ENCODE measurements at places on chromosomes 16 and 17.
A peak's percentile ranks its signal among the peaks of the same experiment; 100 is the strongest.

DNA sequence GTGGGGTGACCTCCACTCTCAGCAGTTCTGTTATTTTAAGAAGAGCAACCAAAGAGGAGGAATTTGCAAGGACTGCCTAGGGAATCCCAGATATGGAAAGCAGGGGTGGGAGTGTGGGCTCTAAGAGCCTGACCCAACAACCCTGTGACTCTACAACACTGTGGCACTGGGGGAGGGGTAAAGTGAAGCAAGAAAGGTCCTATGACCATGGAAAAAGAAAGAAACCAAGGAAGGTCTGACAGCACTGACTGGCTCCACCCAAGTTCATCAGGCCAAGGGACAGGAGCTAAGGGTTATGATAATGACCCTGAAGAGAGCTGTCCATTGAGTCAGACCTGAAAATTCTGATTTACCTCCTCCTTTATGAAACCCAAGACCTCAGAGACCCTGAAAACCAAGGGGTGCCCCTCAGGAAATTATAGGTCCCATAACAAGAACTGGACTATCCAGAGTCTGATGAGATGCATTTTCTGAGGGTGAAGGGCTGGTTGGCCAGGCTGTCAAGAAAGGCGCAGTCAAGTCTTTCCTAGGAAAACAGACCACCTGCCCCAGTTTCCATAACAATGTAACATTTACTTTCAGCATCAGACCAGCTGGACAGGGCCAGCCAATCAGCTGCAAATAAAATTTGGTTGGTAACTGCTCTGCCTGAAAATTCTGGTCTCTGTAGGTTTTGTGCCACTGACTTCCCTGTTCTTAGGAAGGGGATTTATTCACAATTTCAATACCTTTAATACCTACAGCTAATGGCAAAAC is 53.8 kb upstream of the MTMR4 start:
- no peaks in the 10 kb centered on the region for H3K27me3 ChIP-seq
- H3K27ac ChIP-seq = no peak overlapping the region
- no peaks in the 10 kb centered on the region for H3K4me1 ChIP-seq

- H3K36me3 ChIP-seq = peaks cover 5% of the 10 kb centered on the region
- H3K27ac ChIP-seq = peak overlapping the region; percentile 57
These were observed 3.3 kb upstream of the KCTD11 start for GRCh38 chr17:7348478-7349242.

DNA sequence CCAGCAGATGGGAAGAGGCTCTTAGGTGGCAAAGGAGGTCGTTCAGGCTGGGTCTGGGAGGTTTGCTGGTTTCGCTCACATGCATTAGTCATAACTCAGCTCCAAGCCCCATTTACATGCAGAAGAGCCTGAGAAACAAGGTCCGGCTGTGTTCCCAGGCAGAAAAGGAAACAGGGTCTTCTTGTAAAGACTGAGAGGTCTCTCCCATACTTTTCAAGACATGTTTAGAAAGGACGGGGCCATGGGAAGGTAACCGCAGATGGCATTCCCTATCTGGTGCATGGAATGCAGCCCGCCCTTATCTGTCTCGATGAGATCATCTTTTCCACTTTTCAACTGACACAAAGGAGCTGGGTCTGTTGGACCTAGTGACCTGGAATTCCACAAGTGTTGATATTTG is 389.0 kb upstream of the CDH11 start:
- H3K4me3 ChIP-seq = no peak overlapping the region
- no peaks in the 10 kb centered on the region for H3K36me3 ChIP-seq
- H3K27ac ChIP-seq = no peak overlapping the region
- no peaks in the 10 kb centered on the region for H3K4me1 ChIP-seq
- DNase-seq = no peak

- no peak overlapping the region for H3K4me3 ChIP-seq
- H3K36me3 ChIP-seq = no peaks in the 10 kb centered on the region
- no peak overlapping the region for H3K27ac ChIP-seq
- H3K4me1 ChIP-seq = no peaks in the 10 kb centered on the region
These were observed 1597.3 kb downstream of the CDH8 start for GRCh38 chr16:60438894-60439293.

DNA sequence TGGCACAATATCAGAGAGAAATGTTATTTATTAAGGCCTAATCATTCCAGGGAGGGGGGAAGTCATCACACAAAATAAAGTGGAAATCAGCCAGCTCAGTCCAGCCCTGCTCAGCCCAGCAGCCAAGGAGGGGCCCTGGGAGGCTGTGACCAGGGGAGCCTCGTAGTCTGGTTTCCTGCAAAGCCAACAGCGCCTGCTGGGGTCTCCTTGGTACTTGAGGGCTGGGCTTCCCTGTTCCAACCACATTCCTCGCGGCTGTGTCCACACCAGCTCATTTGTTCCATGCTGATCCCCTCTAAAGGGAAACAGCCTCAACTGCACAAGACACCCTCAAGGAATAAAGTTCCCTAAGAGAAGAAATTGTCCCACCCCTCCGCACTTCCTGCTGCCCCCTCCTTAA is 154.0 kb downstream of the TMEM132E start:
- no peaks in the 10 kb centered on the region for H3K36me3 ChIP-seq
- DNase-seq = no peak
- H3K4me3 ChIP-seq = no peak overlapping the region
- no peaks in the 10 kb centered on the region for H3K4me1 ChIP-seq

DNA sequence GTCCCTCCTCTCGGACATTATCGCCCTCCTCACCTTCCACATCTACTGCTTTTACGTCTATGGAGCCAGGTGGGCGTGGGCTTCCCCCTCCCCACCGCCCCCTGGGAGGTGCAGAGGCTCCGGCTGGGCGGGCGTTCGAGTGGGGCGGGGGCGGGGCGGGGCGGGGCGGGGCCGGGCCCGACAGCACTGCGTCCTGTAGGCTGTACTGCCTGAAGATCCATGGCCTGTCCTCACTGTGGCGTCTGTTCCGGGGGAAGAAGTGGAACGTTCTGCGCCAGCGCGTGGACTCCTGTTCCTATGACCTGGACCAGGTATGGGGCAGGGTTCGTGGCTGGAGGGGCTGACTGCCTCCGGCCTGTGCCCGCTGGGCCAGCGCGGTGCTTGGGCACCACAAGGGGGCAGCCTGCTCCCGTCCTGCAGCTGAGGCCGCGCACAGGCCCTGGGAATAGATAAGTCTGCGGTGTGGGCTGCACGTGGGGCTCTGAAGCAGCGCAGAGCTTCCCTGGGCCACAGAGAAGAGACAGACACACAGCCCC is 9.2 kb downstream of the PIGQ start:
- H3K4me1 ChIP-seq = no peaks in the 10 kb centered on the region
- no peaks in the 10 kb centered on the region for H3K36me3 ChIP-seq
- H3K27ac ChIP-seq = no peak overlapping the region
- no peak for DNase-seq
- no peak overlapping the region for H3K4me3 ChIP-seq

GRCh38 chr16:11949527-11949926 is 7.7 kb upstream of the NPIPB2 start:
- H3K27ac ChIP-seq = no peak overlapping the region
- no peaks in the 10 kb centered on the region for H3K36me3 ChIP-seq
- H3K4me3 ChIP-seq = no peak overlapping the region
- no peaks in the 10 kb centered on the region for H3K4me1 ChIP-seq

- no peaks in the 10 kb centered on the region for H3K27me3 ChIP-seq
- H3K27ac ChIP-seq = no peak within 1 kb of the TSS
- DNase-seq = no peak
- H3K4me3 ChIP-seq = no peak within 1 kb of the TSS
These were observed at the start of gene TNFRSF17 for GRCh38 chr16:11964761-11965551. TNFRSF17 (plus strand) TSS chr16:11965210; CDS start chr16:11965325, 115 bp downstream.

- no peak for DNase-seq
- H3K36me3 ChIP-seq = no peaks in the 10 kb centered on the region
- no peak overlapping the region for H3K27ac ChIP-seq
- H3K4me1 ChIP-seq = no peaks in the 10 kb centered on the region
- peaks cover 9% of the 10 kb centered on the region for H3K27me3 ChIP-seq
These were observed 108.8 kb downstream of the AMFR start for GRCh38 chr16:56316545-56316944.

- peaks cover 20% of the 10 kb centered on the region for H3K4me1 ChIP-seq
- no peak overlapping the region for H3K4me3 ChIP-seq
- no peak overlapping the region for H3K27ac ChIP-seq
- no peak for DNase-seq
- peaks cover 21% of the 10 kb centered on the region for H3K36me3 ChIP-seq
- no peaks in the 10 kb centered on the region for H3K27me3 ChIP-seq
These were observed 28.3 kb upstream of the IL17C start for GRCh38 chr16:88610080-88610479.

DNA sequence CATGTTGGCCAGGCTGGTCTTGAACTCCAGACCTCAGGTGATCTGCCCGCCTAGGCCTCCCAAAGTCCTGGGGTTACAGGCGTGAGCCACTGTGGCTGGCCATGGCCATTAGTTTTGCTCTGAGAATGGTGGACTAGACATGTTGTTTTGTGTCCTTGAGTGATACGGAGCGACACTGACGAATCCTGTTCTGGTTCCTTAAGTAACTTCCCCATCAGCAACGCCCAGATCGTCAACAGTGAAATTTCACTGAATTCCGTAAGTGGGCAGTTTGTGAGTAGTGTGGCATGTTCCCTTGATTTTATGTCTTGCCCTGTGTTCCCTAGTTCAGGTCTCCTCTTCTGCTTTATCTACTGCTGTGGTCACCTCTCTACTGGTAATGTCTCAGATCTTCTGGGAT is 67.4 kb downstream of the SNX29 start:
- H3K4me1 ChIP-seq = no peaks in the 10 kb centered on the region
- H3K27me3 ChIP-seq = no peaks in the 10 kb centered on the region
- H3K36me3 ChIP-seq = peaks cover 5% of the 10 kb centered on the region
- no peak overlapping the region for H3K27ac ChIP-seq
- no peak for DNase-seq

GRCh38 chr16:23092801-23093117 is 56.5 kb downstream of the USP31 start:
- H3K36me3 ChIP-seq = peaks cover 27% of the 10 kb centered on the region
- H3K27ac ChIP-seq = no peak overlapping the region
- no peaks in the 10 kb centered on the region for H3K27me3 ChIP-seq
- peaks cover 30% of the 10 kb centered on the region for H3K4me1 ChIP-seq
- no peak for DNase-seq
- H3K4me3 ChIP-seq = no peak overlapping the region

- no peaks in the 10 kb centered on the region for H3K27me3 ChIP-seq
- no peak overlapping the region for H3K4me3 ChIP-seq
- peaks cover 5% of the 10 kb centered on the region for H3K36me3 ChIP-seq
- no peak overlapping the region for H3K27ac ChIP-seq
- H3K4me1 ChIP-seq = no peaks in the 10 kb centered on the region
These were observed 1472.4 kb upstream of the GOT2 start for GRCh38 chr16:60206516-60206915.

DNA sequence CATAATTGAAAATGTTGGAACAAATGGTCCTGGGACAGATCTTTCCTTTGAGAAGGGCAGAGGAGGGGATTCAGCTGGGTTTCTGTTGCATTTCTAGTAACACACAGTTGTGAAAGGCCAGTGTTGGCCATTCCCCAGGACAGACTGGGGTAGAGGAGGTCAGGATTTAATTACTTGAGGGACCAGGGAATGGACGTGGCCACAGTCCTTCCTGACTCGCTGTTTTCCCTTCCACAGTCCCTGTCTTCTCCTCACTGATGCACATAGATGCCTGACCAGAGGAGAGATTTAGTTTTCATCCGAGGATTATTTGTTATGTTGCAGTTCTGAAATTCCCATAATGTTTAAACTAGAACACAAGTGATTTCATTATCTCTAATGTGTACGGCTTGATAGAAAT is 25.2 kb upstream of the HEATR6 start:
- peaks cover 5% of the 10 kb centered on the region for H3K36me3 ChIP-seq
- no peak for DNase-seq
- H3K27ac ChIP-seq = no peak overlapping the region
- H3K27me3 ChIP-seq = peaks cover 15% of the 10 kb centered on the region
- H3K4me1 ChIP-seq = peaks cover 15% of the 10 kb centered on the region
- H3K4me3 ChIP-seq = no peak overlapping the region

- H3K27ac ChIP-seq = peak within 1 kb of the TSS; percentile 98
- DNase-seq = peak; percentile 86
- H3K36me3 ChIP-seq = peaks cover 38% of the 10 kb centered on the region
- H3K4me1 ChIP-seq = peaks cover 30% of the 10 kb centered on the region
- H3K27me3 ChIP-seq = no peaks in the 10 kb centered on the region
These were observed at the start of gene RPL19 for GRCh38 chr17:39200070-39200879. RPL19 (plus strand) TSS chr17:39200283; CDS start chr17:39200345, 62 bp downstream.

DNA sequence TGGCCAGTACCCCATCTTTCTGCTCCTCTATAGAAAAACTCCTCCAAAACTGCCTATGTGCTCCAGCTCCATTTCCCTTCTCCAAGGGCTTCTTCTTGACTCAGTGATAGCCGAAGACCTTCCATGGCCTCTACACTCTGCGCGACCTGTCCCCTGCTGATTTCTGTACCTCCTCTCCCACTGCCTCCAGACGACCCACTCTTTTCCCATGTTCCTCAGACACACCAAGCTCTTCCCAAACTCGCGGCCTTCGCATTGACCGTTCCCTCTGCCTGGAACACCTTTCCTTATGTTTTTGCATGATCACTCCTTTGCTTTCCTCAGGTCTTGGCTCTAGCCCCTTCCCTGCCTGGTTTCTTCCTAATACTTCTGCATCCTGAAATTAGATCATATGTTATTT is 255.6 kb upstream of the SDK2 start:
- peaks cover 31% of the 10 kb centered on the region for H3K4me1 ChIP-seq
- no peak overlapping the region for H3K4me3 ChIP-seq
- H3K27me3 ChIP-seq = peaks cover 13% of the 10 kb centered on the region
- H3K36me3 ChIP-seq = no peaks in the 10 kb centered on the region
- no peak overlapping the region for H3K27ac ChIP-seq

- no peaks in the 10 kb centered on the region for H3K27me3 ChIP-seq
- no peak overlapping the region for H3K4me3 ChIP-seq
- no peak overlapping the region for H3K27ac ChIP-seq
- no peaks in the 10 kb centered on the region for H3K36me3 ChIP-seq
- no peaks in the 10 kb centered on the region for H3K4me1 ChIP-seq
- DNase-seq = no peak
These were observed 19.0 kb upstream of the KDM6B start for GRCh38 chr17:7814969-7815368.

- no peaks in the 10 kb centered on the region for H3K4me1 ChIP-seq
- H3K36me3 ChIP-seq = no peaks in the 10 kb centered on the region
These were observed 81.7 kb downstream of the MRM3 start for GRCh38 chr17:863880-864279.

DNA sequence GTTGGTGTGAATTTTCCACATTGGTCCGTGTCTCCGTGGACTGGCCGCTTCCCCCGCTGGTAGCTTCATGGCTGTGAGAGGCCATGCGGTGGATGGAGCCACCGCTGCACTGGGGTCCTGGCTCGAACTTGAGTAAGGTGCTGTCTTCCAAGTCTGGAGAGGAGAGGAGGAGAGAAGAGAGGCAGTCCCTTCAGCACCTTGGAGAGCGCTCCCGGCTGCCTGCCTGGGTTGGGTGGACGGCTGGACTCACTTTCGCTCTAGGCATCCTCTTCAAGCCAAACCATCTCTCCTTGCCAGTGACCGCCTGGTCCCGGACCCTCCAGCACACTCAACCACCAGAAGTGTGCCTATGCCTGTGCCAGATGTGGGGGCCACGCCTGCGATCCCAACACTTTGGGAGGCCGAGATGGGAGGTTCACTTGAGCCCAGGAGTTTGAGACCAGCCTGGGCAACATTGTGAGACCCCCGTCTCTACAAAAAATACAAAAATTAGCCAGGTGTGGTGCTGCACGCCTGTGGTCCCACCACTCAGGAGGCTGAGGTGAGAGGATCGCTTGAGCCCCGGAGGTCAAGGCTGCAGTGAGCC is 6.2 kb downstream of the JPH3 start:
- H3K4me1 ChIP-seq = no peaks in the 10 kb centered on the region
- H3K36me3 ChIP-seq = no peaks in the 10 kb centered on the region
- no peak overlapping the region for H3K27ac ChIP-seq
- no peak for DNase-seq
- peaks cover 33% of the 10 kb centered on the region for H3K27me3 ChIP-seq
